AG04449 (cell line): ENCODE measurements at places on chromosomes 2 and 18.

- no peak for DNase-seq
Observed at GRCh38 chr2:116145031-116145430, 1669.5 kb upstream of the DDX18 start.

- peak; percentile 75 for DNase-seq
Observed at GRCh38 chr2:234335661-234336228, 161.1 kb downstream of the ARL4C start.

GRCh38 chr2:33069894-33070651 is 123.3 kb downstream of the LTBP1 start:
- peak; percentile 92 for DNase-seq

GRCh38 chr18:395456-396250 is 104.8 kb downstream of the COLEC12 start:
- no peak for DNase-seq

- DNase-seq: no peak
Observed at GRCh38 chr2:120736202-120736623, 545 bp downstream of the GLI2 start.

DNA sequence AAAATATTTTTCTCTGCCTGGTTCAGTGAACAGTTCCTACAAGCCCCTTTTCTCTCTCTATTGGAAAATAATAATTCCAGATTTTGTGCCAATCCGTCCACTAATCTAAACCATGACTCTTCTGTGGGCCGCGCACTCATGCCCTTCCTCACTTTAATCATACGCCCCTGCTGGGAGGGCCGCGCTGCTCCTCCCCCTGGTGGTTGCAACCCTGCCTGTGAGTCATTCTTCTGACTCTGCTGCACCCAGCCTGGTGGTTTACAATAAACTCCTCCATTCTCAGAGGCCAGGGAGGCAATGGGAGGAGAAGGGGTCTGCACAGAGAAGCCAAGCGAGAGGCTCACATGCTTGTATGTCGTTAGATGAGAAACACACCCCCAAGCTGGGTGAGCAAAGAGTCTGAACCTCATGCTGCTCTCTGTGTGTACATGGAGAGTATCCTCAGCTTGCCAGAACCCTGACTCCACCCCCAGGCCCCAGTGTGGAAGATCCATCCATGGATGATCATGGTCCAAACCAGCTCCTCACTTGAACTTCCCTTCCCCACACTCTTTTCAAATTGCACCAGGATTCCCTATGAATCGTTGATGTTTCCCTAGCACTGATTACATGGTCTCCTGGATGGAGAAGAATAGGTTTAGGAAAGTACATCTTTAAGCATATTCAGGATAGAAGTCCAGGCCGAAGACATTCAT is 228.9 kb downstream of the ANKRD30B start:
- no peak for DNase-seq

- no peak for DNase-seq
Observed at GRCh38 chr2:171592036-171592555, 69.8 kb downstream of the CYBRD1 start.

DNA sequence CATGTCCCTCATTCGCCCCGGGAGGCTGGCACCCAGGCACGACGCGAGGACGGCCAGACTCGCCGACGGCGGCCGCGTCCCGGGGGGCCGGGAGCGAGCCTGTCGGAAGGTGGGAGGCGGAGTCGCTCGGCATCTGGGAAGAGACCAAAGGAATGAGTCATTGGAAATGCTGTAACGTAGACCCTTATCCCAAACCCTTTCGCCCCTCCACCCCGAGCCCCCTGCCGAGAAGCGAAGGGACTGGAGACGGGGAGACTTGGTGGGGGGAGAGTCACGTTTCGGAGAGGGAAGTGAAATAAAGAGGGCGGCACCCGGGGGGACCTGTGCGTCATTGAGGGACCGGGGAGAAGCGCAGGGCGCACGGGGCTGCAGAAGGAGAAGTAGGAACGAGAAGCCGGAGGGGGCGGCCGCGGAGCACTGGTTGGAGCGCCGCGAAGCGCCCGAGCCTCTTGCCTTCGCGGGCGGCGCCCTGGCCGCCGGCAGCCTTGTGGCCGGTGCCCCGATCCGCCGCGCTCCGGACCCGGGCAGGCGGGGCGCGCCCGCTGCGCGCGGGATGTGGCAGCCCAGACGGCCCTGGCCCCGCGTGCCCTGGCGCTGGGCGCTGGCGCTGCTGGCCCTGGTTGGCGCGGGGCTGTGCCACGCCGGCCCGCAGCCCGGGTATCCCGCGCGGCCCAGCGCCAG is at the start of gene EMILIN2:
Gene EMILIN2, plus strand, starts transcription at position 371 of the 681 bp plus-strand sequence. Its CDS starts 183 bp downstream, at position 554.
- no peak for DNase-seq

GRCh38 chr18:35028536-35028935 is 12.7 kb upstream of the MAPRE2 start:
- no peak for DNase-seq

DNA sequence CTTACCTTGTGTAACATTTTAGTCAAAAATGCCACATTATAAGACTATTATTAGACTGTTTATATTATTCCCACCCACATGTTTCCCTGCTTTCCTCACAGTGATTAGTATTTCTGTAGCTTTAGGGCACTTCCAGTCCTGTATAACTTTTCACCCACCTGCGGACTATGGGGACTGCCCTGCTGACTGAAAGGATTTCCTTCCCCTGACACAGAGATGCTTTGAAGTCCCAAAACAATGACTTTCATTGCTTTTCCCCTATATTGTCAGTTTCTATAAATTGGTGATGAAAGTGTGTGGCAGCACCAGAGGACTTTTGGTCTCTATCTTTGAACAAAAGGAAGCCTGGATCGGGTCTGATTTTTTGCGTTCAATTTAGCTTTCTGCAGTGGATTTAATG is 59.0 kb upstream of the OTX1 start:
- no peak for DNase-seq

DNA sequence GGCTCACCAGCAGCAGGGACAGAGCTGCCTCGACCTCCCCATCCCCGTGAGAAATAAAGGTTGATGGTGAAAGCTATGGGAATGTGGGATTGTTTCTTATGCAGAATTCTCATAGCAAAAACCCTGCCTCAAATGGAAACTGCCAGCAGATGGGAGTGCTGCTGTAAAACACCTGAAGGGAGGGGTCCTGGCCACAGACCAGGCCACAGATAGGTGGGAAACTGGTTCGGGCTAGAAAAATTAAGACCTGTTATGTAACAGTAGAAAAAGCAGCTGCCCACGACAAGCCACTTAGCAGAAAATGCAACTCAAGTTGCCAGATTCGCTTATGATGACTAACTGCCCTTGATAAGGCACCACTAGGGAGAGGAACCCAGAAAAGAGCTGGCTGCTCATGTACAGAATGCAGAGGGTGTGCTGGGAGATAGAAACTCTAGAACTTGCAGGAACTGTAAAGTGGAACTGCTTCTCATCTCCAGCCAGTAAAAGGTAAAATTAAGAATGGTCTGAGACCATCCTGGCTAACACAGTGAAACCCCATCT is 114.5 kb upstream of the SALL3 start:
- no peak for DNase-seq

DNA sequence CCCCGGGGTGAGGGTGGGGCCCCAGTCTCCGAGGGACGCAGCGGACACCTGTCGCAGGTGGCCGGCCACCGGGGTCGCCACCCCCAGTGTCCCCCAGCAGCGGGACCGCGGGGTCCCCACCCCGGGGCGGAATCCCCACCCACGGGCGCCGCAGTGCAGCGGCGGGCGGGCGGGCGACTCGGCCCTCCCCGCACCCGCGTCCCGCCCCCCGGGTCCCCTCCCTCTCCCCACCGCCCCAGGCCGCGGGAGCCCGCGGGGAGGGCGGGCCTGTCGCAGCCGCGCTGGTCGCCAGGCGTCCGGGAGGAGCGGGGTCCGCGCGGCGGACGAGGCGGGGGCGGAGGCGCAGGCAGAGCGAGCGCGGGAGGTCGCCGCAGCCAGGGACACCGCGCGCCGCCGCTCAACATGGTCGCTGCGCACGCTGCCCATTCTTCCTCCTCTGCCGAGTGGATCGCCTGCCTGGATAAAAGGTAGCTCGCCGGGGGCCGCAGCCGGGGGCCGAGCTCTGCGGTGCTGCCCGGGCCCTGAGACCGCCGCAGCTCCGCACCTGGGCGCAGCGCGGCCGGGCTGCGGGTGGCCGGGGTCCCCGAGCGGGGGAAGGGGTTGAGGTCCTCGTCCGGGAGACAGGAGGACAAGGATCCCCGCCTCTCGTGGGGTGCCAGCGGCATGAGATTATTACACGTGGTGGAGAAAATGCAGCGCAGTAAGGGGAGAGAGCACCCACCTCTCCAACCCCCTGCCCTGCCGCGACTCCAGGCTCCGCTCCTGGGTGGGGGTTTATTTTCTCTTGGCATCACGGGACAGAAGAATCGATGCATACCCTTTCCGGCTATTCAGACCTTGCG is at the start of gene RAPGEF4:
Gene RAPGEF4, plus strand, starts transcription at position 264 of the 842 bp plus-strand sequence. Its CDS starts 139 bp downstream, at position 403.
- no peak for DNase-seq

DNA sequence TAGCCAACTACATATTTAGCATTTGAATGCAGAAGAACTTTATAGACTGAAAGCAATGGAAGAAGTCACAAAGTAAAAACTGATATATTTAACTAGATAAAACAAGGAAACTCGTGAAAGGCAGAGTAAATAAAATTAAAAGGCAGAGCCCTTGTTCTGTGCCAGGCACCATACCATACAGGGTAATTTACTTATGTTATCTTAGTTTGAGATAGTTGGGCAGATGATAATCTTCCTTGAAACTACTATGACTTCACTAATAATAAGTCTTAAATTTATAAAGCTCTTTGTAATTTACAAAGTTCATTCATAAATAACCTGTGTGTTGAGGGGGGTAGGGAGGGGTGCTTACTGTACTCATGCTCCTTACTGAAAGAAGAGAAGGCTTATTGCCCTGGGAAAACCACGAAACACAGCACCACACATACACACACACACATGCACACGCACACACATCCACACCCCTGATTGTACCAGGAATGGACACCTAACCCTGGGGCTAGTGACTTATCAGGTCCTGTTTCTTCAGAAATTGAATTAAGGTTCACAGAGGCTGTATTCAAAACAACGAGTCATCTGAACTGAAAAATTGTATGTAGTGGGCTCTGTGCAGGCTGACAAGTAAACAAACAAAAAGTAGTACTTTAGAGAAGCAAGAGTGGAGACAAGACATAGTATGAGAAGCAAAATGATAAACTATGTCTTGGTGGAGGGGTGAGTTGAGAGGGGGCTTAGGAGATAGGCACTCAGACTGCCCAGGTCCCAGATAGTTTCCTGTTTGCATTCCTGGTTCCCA is 38.1 kb downstream of the AGFG1 start:
- peak; percentile 4 for DNase-seq

DNA sequence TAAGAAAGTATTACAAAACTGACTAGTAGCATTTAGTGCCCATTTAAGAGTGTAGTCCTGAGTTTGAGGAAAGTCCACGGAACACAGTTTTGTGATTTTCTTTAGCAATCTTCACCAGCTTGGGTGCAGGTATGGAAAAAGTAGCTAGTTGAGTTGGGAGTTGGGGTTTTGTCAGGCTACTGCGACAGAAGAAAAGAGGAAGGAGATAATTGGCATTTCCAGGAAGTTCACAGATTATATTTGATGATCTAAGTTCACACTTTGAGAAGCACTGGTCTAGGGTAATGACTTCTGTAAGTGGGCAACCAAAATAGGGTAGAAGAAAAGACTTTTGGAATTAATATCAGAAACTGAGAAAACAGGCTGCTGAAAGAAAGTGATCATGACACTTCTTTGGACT is 52.1 kb downstream of the VIL1 start:
- no peak for DNase-seq

DNA sequence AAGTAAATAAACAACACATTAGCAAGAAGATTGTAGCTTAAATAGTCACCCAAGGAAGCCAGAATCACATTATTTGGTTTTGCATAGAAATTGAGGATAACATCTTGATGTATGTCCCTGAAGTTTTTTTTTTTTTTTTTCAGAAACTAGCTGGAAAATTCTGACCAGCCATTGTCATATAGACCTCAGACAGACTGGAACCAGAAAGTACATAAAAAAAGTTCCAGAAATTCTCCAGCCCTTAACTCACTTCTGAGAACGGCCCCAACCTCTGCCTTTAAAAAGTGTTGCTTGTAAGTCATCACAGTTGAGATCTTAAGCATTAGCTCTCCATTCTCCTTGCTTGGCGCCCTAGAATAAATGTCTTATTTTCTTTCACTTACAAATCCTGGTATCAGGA is 350.5 kb downstream of the CCDC85A start:
- DNase-seq: no peak

DNA sequence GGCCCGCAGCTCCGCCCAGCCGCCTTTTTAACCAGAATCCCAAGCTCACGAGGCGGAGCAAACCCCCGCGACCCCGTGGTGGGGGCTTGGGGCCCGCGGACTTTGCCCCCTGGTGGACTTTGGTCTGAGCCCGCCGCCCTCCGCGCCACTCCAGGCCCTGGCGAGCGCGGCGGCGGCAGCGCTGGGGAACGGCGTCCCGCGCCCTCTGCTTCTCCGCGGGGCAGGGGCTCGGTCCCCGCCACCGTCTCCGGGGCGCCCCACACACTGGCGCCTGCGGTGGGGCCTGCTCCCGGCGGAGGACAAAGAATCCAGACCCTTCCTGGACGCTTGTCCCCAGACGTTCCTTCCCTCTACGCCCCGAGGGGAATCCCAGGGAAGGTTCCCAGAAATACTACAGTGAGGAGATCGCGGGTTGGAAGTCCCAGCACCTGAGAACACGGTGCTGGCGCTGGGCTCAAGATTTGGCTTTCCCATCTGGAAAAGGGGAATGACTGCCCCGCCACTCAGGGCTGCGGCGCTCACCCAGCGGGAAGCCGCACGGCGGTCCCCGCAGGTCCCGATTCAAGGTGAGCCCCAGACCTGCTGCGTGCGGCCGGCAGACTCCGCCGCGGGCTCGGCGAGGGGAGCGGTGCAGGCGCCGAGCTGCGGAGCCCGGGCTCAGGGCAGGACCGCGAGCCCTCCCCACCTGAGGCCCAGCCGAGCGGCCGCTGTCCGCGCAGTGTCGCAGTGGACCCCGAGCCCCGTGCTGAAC is at the start of gene HAAO:
Gene HAAO, minus strand, starts transcription at position 1 of the 751 bp plus-strand sequence. CDS start 47 bp downstream, outside the sequence.
- no peak for DNase-seq
